T-helper 22 cell (primary cell): ENCODE measurements at places on chromosomes 1 and 21.

GRCh38 chr1:247681288-247681897 is 1.9 kb upstream of the OR13G1 start:
- no peak for DNase-seq

- no peak for DNase-seq
These were observed 141.1 kb upstream of the ETV3 start for GRCh38 chr1:157279138-157279801.

DNA sequence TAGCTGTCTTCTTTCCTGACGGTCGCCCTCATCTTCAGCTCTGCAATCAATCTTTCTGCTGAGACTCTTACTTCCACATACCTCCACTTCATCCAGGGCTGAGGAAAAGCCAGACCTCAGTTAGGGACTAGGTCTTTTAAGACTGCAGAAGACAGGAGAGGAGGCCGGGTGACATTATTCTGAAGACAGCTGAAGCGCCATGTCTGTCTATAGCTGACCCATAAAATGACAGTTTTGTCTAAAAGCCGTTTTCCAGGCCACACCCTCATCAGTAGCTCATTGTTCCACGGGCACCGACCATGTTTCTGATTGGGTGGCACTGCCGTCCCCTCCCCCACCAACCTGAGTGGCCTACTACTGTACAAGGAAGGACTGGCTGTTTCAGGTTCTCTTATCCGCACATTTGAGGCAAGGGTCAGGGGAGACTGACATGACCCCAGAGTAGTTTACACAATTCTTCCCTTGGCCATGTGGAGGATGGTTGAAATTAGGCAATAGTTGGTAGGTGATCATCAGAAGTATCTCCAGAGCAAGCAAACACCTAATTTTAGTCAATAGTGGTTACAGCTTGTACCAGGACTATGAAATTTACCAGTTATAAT is at the start of gene ADCY10:
Gene ADCY10 (minus strand): TSS at position 240 of the 602 bp plus-strand sequence. CDS start 8,994 bp downstream, outside the sequence.
- no peak for DNase-seq

GRCh38 chr1:189779034-189779433 is 698.6 kb downstream of the BRINP3 start:
- no peak for DNase-seq

DNA sequence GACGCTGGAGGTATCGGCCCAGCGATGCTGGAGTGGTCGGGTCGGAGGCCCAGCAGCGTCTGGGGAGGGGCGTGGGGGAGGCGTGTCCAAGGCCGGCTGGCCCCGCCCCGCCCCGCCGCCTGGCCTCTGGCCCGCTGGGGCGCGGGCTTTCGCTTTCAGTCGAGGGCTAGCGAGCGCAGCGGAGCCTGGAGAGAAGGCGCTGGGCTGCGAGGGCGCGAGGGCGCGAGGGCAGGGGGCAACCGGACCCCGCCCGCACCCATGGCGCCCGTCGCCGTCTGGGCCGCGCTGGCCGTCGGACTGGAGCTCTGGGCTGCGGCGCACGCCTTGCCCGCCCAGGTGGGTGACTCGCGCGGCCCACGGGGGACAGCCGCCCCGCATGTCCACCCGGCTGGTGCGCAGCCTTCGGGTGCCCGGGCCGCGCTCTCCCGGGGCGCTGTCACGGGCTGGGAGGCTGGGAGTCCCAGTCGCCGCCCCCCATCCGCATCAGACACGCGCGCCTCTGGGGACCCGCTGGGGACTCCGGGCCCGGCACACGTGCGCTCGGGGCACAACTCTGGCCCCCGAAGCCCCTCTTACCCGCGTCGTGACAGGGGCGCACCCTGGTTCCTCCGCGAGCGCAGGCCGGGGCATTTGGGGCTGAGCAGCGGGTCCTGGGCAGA is at the start of gene TNFRSF1B:
Gene TNFRSF1B (plus strand): TSS at position 158 of the 659 bp plus-strand sequence. CDS start 101 bp downstream, at position 259.
- peak; percentile 41 for DNase-seq

GRCh38 chr1:220796530-220796929 is 9.8 kb downstream of the MTARC1 start:
- no peak for DNase-seq

- DNase-seq = no peak
These were observed 48.0 kb downstream of the DIPK1A start for GRCh38 chr1:92913093-92913819.

- no peak for DNase-seq
These were observed 567.2 kb downstream of the SMYD3 start for GRCh38 chr1:245939756-245940345.

DNA sequence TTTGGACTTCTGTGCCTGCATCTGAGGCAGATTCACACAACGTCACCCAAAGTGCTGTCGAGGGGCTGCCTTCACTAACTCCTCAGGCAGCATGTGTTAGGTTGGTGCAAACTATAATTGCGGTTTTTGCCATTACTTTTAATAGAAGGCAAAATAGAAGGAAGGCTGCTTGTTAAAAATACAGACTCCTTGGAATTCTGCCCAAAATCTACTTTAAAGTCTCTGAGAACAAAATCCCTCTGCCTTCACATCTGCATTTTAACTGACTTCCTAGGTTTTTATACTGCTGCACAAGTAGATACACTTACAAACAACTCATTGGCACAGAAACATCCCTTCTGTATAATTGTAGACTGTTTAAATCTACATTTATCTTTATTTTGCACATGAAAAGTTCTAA is 41.3 kb upstream of the SLC19A2 start:
- no peak for DNase-seq

GRCh38 chr21:32790626-32791025 is 19.1 kb upstream of the PAXBP1 start:
- DNase-seq = no peak

GRCh38 chr1:205335692-205336091 is 14.1 kb upstream of the NUAK2 start:
- DNase-seq = peak; percentile 47

GRCh38 chr1:39524171-39524570 is 32.7 kb downstream of the BMP8A start:
- DNase-seq = no peak

GRCh38 chr1:47635111-47635510 is 197.3 kb downstream of the FOXD2 start:
- no peak for DNase-seq

DNA sequence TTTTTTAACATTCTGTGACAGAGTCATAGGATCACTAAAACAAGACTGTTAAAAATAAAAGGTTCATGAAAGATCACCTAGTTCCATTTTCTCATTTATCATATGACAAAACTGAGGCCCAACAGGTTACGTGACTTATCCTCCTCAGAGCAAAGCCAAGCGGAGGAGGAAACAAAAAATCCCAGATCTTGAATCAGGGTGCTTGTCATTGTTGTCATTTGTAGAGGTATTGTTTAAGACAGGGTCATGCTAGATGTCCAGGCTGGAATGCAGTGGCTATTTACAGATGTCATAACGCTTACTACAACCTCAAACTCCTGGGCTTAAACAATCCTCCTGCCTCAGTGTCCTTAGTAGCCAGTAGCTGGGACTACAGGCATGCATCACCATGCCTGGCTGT is 293.2 kb downstream of the DSCAM start:
- no peak for DNase-seq

DNA sequence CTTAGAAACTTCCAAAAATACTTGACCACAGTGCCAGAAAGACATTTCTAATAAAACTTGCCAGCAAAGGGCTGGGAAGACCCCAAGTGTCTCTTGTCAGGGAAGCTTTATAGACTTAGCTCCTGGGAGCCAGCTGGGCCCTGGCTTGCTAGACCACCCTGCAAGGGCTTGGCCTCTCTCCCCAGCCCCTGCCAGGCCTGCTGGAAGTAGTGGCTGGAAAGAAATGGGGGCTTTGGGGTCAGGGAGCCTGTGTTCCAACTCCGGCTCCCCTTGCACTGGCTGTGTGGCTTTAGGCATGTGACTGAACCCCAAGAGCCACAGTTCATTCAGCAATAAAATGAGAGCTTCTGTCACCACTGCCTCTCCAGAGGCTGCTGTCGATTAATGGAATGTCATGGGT is 31.1 kb downstream of the H3-3A start:
- no peak for DNase-seq

DNA sequence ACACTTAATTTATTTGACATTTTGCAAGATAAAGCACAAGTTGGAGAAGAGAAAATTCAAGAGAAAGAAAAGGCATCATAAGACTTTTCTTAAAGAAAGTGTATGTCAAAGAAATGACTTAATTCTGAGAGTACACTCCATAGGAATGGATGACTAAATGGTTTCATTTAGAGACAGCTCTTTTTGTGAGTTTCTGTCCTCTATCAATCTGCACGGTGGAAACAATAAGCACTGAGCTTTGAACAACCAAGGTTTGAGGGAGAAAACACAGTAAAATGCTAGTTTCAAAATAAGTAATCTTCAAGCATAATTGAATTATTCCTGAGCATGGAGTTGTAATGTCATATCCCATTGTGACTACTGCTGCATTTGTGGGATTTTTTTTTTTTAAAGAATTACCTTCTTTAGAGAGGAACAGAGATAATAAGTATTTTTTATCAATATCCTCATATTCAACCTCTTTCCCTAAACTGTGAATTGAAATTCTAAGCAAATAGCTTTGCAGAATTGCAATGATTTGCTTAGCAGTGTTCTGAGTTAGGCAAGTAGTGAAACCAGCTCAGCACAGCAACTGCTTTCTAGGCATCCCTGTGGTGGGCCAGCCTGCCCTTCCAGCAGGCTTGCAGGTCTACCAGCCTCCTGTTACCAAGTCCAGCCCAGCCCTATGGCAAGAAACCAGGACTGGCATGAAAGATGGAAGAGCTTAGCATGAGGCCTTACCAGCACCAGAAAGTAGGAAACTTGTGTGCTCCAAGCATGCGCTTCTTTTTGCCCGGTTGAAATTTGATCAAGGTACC is 38.2 kb downstream of the KCNJ6 start:
- DNase-seq = no peak

GRCh38 chr1:180281490-180281889 is 51.4 kb downstream of the LHX4 start:
- no peak for DNase-seq

DNA sequence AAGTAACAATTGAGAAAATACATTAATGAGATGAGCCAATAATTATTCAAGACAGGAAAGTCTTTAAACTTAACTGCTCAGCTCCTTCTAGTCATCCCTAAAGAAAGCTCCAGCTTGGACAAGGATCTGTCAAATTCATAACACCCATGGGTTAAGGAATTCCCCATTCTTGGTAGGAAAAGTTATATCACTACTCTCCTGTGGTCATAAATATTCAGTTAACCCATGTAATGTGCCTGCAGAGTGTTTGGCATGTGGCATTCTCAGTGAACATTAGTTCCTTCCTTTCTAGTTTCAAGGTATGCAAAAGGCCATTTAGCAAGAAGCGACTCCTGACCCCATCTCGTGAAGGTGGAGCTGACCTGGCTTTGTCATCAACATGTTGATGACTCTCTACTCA is 76.7 kb upstream of the VCAM1 start:
- DNase-seq = no peak

DNA sequence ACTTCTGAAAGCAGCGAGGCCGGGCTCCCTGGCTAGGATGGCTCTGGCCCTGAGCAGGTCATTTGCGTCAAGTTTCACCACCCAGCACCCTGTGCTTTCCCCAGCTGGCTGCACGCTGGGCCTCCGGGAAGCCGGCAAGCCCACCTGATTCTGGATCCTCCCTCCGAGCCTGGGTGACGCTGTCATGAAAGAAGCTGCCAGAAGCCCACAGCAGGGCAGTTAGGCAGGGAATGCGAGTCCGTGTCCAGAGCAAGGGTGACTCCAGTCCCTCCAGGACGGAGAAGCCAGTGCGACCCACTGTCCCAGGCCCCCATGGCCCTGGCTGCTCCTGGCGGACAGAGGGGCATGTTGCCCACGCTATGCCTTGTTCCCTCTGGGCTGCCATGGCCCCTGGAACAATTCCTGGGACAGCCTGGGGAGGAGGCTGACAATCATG is 44.4 kb upstream of the PCBP3 start:
- DNase-seq = no peak

DNA sequence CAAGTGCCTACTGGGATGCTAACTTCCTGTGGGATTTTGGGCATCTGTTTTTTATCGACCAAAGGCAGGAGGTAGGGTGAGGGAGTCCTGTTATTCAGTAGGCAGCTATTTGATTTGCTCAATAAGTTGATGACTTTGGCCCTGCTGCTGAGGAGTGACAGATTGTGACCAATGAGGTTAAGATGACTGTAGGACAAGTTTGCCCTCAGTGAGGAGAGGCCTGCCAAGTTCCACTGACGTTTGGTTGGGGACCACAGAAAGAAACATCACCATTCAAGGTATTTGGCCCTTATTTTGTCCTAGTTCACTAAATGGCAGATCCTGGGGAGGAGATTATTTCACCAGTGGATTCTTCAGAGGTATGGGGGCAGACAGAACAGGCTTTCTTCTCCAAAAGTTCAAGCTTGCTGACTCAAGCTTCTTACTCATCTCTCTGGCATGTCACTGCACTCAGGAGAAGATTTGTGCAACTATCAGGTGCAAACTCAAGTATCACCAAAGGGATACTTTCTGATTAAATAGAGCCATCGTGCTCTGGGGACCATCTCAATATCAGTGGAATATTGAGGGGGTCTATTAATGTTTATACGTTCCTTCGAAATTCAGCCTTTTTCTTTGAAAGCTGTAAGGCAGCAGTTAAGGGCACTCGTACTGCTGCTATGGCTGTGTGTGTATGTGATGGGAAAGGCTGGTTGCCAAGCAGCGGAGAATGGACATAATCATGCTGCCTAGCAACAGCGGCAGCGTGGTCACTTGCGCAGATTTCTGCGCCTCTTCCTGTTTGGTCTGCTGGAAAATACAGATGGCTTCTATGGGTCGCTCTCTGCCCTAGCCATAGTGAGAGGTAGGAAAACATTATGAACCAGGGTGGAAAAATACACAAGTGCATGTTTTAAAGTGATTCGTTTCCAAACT is 78.7 kb downstream of the PBX1 start:
- no peak for DNase-seq

DNA sequence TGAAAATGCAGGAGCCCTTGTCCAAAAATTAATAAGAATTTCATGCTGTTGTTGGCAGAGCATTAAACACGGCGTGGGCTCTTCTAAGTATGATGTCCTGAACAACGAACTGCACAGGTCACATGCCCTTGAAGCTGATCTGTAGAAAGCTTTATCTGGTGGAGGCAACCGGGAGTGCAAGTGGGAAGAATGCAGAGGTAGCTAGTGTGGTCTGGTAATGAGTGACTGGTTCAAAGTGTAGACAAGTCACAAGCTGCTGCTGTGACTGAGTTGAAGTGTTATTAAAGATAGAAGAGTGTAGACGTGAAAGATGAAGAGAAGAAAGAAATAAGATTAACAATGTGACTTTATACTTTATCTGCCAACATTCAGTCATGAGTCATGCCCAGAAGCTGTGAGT is 361.9 kb downstream of the TTLL7 start:
- DNase-seq = no peak

DNA sequence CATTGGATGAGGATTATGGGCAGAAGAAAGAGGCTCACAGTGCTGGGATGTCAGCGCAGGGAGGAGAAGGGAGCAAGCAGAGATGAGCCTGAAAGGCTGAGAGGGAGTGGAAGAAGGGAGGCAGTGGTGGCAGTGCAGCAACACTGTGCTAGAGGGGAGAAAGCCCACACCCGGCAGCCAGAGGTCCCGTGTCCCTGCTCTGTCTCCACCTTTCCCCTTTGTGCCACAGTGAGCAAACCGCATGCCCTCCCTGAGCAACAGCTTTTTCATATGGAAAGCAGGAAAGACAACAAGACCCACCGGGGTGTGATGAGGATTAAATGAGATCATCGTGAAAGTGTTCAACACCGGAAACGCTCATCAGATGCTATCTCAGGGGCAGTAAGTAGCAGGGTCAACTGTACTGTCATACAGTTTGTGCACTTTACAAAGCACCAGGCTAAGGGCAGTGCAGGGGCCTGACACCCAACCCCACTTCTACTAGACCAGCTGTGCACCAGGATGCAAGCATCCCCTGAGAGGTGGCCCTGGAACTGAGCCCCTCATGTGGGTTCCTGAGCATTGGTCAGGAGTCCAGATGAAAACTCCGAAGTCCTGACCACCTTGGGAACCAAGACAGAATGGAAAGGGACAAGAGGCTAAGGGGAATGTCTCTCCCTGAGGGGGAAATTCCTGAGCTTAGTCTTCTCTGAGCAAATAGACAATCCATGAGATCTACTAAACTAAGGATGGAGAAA is 9.1 kb downstream of the NHLH1 start:
- DNase-seq = no peak
